CD4-positive, alpha-beta T cell (primary cell): ENCODE measurements at places on chromosomes 3 and 15. TPM values are rescaled to one million over a fixed set of nuclear protein-coding genes. Genes with fewer than 3 reads are reported as not detected.
A peak's percentile ranks its signal among the peaks of the same experiment; 100 is the strongest.

The FBXL22 gene
- 0.66 TPM for total RNA-seq

The FOXL2NB gene
- not detected for total RNA-seq

The CSPG5 gene
- not detected for total RNA-seq

The PCOLCE2 gene
- not detected for total RNA-seq

The MYLK gene
- 0.22 TPM for total RNA-seq

The BBS4 gene
- total RNA-seq = 12.8 TPM

The SUCLG2 gene
- 51.7 TPM for total RNA-seq

The SOX2 gene
- total RNA-seq = not detected

DNA sequence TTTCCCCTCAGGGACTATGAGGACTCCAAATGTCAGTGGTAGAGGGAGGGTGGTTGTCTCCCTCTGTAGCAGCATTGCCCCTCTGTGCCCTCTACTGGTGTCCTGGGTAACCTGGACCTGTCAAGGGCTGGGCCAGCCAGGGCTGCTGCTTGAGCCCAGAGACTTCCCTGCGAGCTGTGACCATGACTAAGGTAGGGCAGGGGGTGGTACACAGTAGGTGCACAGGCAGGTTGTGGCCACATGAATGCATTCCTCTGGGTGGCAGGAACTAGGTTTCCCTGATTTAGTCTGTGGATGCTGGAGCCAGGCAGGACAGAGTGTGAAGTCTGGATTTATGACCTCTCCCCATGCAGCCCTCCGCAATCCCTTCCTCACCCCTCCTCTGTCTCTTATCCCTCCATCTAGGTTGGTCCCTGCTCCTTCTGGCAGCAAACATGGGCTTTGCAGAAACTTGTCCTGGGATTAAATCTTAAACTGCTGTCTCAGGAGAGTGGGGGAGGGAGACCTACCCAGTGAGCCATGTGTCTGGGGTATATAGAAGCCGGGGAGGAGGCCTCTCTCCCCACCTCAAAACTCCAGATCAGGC lies 8.7 kb upstream of the SEMA3F start:
- no peak overlapping the region for H3K4me3 ChIP-seq
- no peaks in the 10 kb centered on the region for H3K36me3 ChIP-seq

DNA sequence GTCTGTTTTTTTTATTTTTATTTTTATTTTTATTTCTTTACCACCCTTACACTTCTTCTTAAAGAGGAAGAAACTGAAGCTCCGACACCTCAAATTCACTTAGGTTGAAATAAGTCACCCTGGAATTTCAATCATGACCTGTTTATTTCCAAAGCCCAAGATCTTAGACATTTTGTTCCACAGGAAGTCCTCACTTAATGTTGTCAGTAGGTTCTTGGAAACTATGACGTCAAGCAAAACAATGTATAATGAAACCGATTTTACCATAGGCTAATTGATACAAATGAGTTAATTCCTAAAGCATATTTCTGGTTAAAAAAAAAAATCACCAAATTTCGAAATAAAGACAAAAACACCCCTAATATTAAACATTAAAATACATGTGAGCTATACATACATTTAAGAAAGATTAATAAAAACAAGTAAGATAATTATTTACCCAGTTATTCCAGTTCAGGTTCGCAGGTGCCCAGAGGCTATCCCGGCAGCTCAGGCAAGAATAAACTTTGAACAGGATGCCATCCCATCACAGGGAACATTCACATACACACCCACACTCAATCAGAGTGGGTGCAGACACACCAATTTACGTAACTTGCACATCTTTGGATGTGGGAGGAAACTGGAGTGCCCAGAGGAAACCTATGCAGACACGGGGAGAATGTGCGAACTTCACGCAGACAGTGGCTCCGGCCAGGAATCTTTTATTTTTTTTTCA lies 391.0 kb downstream of the RAP2B start:
- H3K4me1 ChIP-seq = no peaks in the 10 kb centered on the region
- no peaks in the 10 kb centered on the region for H3K27me3 ChIP-seq
- no peaks in the 10 kb centered on the region for H3K36me3 ChIP-seq

- no peak overlapping the region for H3K4me3 ChIP-seq
- no peak for DNase-seq
- H3K27ac ChIP-seq = no peak overlapping the region
- H3K27me3 ChIP-seq = no peaks in the 10 kb centered on the region
- peaks cover 8% of the 10 kb centered on the region for H3K36me3 ChIP-seq
These were observed 29.1 kb downstream of the ANKRD28 start for GRCh38 chr3:15768421-15769255.

GRCh38 chr15:77243716-77244401 lies 172.9 kb upstream of the TSPAN3 start:
- no peak overlapping the region for H3K4me3 ChIP-seq
- no peaks in the 10 kb centered on the region for H3K27me3 ChIP-seq

- H3K27ac ChIP-seq = peak overlapping the region; percentile 68
- H3K4me1 ChIP-seq = peaks cover 79% of the 10 kb centered on the region
- H3K4me3 ChIP-seq = no peak overlapping the region
- H3K36me3 ChIP-seq = no peaks in the 10 kb centered on the region
These were observed 34.3 kb downstream of the CRTC3 start for GRCh38 chr15:90564051-90564450.

GRCh38 chr15:43808960-43809678 lies 8.7 kb downstream of the HYPK start:
- H3K27ac ChIP-seq = no peak overlapping the region
- no peaks in the 10 kb centered on the region for H3K4me1 ChIP-seq
- H3K27me3 ChIP-seq = no peaks in the 10 kb centered on the region
- peaks cover 84% of the 10 kb centered on the region for H3K36me3 ChIP-seq
- no peak overlapping the region for H3K4me3 ChIP-seq

- no peak for DNase-seq
- no peak overlapping the region for H3K27ac ChIP-seq
These were observed 101.8 kb downstream of the NFKBIZ start for GRCh38 chr3:101950985-101951733.

- no peaks in the 10 kb centered on the region for H3K27me3 ChIP-seq
- H3K27ac ChIP-seq = no peak overlapping the region
- no peak overlapping the region for H3K4me3 ChIP-seq
- no peak for DNase-seq
- H3K36me3 ChIP-seq = no peaks in the 10 kb centered on the region
These were observed 41.9 kb downstream of the NDUFB4 start for GRCh38 chr3:120637851-120638559.

- no peak for DNase-seq
- no peaks in the 10 kb centered on the region for H3K4me1 ChIP-seq
- no peaks in the 10 kb centered on the region for H3K27me3 ChIP-seq
- H3K4me3 ChIP-seq = no peak overlapping the region
- no peaks in the 10 kb centered on the region for H3K36me3 ChIP-seq
These were observed 821.6 kb downstream of the TUSC7 start for GRCh38 chr3:117531078-117531767.

- no peak overlapping the region for H3K4me3 ChIP-seq
- no peak overlapping the region for H3K27ac ChIP-seq
- H3K4me1 ChIP-seq = no peaks in the 10 kb centered on the region
- H3K36me3 ChIP-seq = no peaks in the 10 kb centered on the region
These were observed 143.6 kb upstream of the UBE2E1 start for GRCh38 chr3:23662079-23662617.

- H3K27ac ChIP-seq = no peak overlapping the region
- H3K4me1 ChIP-seq = no peaks in the 10 kb centered on the region
- DNase-seq = no peak
- H3K36me3 ChIP-seq = no peaks in the 10 kb centered on the region
These were observed 23.5 kb downstream of the MAGEF1 start for GRCh38 chr3:184688251-184688881.

DNA sequence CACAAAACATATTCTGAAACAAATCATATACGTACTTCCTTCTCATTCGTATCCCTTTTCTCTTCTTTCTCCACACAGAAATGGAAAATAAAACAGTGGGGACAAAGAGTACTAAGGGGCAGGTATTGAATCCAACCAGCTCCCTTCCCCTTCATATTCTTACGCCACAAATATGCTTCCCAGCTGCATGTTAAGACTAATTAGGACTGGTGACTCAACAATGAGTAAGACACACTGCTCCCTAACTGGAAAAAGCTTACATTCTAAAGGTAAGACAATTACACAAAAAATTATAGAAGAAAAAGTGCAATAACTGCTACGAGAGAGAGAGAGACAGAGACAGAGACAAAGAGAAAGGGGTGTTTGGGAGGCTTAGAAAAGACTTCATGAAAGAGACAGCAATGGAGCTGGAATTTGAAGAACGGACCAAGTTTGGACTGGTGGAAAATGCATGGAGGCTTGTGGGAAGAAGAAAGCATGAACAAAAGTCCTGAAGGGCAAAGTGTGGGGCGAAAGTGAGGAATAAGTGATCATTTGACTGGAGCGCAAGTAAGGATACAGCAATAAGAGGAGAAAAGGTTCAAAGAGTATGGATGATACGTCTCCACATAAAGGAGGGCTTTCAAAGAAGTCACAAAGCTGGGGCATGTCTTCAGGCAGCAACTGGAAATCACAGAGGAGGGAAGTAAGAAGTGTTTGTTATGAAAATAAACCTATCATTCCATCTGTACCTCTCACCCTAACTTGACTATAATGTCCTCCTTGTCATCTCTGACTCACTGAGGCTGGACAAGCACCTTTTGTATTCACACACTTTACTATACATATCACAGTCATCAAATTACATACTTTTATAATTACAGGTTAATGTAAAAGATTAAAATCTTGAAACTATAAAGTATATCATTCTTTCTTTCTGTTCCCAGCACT lies 49.2 kb downstream of the RYK start:
- H3K27ac ChIP-seq = no peak overlapping the region
- H3K4me1 ChIP-seq = no peaks in the 10 kb centered on the region
- no peak overlapping the region for H3K4me3 ChIP-seq
- peaks cover 46% of the 10 kb centered on the region for H3K36me3 ChIP-seq

GRCh38 chr15:51346136-51346535 lies 4.7 kb downstream of the GLDN start:
- no peaks in the 10 kb centered on the region for H3K4me1 ChIP-seq
- no peak overlapping the region for H3K4me3 ChIP-seq
- no peaks in the 10 kb centered on the region for H3K36me3 ChIP-seq
- no peak overlapping the region for H3K27ac ChIP-seq
- no peak for DNase-seq
- peaks cover 16% of the 10 kb centered on the region for H3K27me3 ChIP-seq

DNA sequence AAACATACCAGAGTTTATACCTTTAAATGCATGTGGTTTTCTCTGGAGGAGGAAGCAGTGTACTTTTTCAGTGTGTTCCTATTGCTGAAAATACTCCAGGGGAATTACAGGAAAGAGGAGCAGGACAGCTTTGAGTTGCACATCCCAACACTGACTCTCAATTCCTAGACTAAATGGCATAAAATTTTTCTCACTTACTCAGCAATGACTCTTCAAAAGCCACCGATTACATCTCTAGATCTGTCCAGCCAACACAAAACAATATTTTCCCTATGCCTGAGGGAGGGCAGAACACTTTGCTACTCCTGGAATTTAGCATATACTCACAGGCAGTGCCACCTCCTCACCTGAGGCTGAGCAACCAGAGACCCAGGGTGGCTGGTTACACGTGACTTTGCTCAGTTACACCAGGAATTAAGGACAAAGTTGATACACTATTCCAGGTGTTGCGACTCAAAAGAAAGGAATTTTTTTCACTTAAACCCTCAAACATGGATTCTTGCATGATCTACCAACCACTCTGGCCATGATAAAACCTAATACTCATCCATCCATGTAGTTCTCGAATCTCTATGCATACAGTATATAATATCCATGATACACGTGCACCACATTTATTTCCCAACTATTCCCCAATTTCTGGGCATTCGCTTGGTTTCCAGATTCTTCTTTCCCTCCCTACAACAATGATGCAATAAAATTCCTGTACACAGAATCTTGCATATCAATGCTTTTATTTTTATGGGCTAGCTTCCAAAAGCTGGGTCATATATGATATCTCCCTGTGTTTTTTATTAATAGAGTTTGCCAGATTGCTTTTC lies 194.6 kb downstream of the THRB start:
- no peaks in the 10 kb centered on the region for H3K36me3 ChIP-seq
- no peak overlapping the region for H3K4me3 ChIP-seq
- no peaks in the 10 kb centered on the region for H3K27me3 ChIP-seq

GRCh38 chr3:53104762-53105161 lies 25.5 kb downstream of the RFT1 start:
- H3K4me1 ChIP-seq = peaks cover 41% of the 10 kb centered on the region
- H3K27ac ChIP-seq = no peak overlapping the region
- H3K4me3 ChIP-seq = no peak overlapping the region
- no peak for DNase-seq
- H3K27me3 ChIP-seq = no peaks in the 10 kb centered on the region
- H3K36me3 ChIP-seq = peaks cover 64% of the 10 kb centered on the region

DNA sequence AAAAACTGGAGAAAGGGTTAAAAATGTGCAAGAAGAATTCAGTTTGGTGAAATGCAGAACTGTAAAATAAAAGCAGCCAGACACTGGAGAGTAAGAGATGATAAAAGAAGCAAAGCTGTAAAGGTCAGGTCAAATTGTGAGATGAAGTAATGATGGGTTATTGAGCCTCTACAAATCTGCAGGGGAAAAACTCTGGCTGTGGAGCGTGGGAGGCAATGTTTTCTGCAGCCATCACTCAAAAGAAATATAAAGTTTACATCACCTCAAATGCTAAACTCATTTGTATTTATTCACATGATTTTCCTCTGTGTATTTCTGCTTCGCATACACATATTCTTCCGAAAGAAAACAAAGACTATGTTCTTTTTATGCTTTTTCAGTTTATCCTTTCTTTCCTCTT lies 158.8 kb upstream of the GPR149 start:
- H3K4me1 ChIP-seq = no peaks in the 10 kb centered on the region
- DNase-seq = no peak
- H3K36me3 ChIP-seq = no peaks in the 10 kb centered on the region

- no peaks in the 10 kb centered on the region for H3K27me3 ChIP-seq
- H3K4me1 ChIP-seq = no peaks in the 10 kb centered on the region
- no peak overlapping the region for H3K27ac ChIP-seq
- DNase-seq = no peak
- H3K36me3 ChIP-seq = no peaks in the 10 kb centered on the region
These were observed 44.8 kb downstream of the SERPINI1 start for GRCh38 chr3:167780214-167780883.

GRCh38 chr3:53591646-53592045 lies 97.2 kb downstream of the CACNA1D start:
- no peak overlapping the region for H3K4me3 ChIP-seq
- H3K4me1 ChIP-seq = no peaks in the 10 kb centered on the region
- no peaks in the 10 kb centered on the region for H3K27me3 ChIP-seq
- no peak overlapping the region for H3K27ac ChIP-seq

- H3K27me3 ChIP-seq = no peaks in the 10 kb centered on the region
- H3K4me1 ChIP-seq = no peaks in the 10 kb centered on the region
- H3K36me3 ChIP-seq = no peaks in the 10 kb centered on the region
- DNase-seq = no peak
These were observed 69.8 kb upstream of the PPP2R3A start for GRCh38 chr3:135895734-135896121.

- no peak overlapping the region for H3K27ac ChIP-seq
- H3K4me3 ChIP-seq = no peak overlapping the region
- no peaks in the 10 kb centered on the region for H3K36me3 ChIP-seq
- no peaks in the 10 kb centered on the region for H3K27me3 ChIP-seq
- DNase-seq = no peak
- no peaks in the 10 kb centered on the region for H3K4me1 ChIP-seq
These were observed 37.2 kb upstream of the TSEN2 start for GRCh38 chr3:12447075-12447474.
